Activated CD4-positive, alpha-beta T cell treated with anti-CD3 and anti-CD28 coated beads, Interleukin-2, amount 50 U/mL, for 24 hours (primary cell): ENCODE measurements at places on chromosomes 4 and X.

- no peak for DNase-seq
These were observed 66.0 kb downstream of the FBXO8 start for GRCh38 chr4:174217273-174218126.

- DNase-seq: peak; percentile 59
These were observed 234.8 kb upstream of the JADE1 start for GRCh38 chr4:128574706-128575105.

DNA sequence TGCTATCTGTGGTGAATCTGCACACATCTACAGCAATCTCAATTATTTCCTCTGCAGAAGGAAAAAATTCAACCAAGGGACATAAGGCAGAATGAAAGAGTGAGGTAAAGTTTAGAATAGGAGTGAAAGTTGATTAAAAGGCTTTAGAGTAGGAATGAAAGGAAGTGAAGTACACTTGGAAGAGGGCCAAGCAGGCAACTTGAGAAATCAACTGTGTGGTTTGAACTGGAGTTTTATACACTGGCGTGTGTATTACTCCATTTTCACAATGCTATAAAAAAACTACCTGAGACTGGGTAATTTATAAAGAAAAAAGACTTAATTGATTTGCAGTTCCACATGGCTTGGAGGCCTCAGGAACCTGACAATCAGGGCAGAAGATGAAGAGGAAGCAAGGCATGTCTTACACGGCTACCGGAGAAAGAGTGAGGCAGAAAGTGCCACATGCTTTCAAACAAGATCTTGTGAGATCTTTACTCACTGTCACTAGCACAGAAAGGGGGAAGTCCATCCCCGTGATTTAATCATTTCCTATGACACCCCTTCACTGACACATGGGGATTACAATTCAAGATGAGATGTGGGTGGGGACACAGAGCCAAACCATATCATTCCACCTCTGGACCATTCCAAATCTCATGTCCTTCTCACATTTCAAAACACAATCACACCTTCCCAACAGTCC, 234.8 kb downstream of the IL15 start:
- DNase-seq: no peak

GRCh38 chr4:74294681-74295080, 13.6 kb upstream of the EPGN start:
- no peak for DNase-seq

- no peak for DNase-seq
These were observed 228.1 kb downstream of the ARHGAP24 start for GRCh38 chr4:85703096-85703495.

GRCh38 chrX:53711436-53711835, 24.9 kb upstream of the HUWE1 start:
- DNase-seq: no peak

DNA sequence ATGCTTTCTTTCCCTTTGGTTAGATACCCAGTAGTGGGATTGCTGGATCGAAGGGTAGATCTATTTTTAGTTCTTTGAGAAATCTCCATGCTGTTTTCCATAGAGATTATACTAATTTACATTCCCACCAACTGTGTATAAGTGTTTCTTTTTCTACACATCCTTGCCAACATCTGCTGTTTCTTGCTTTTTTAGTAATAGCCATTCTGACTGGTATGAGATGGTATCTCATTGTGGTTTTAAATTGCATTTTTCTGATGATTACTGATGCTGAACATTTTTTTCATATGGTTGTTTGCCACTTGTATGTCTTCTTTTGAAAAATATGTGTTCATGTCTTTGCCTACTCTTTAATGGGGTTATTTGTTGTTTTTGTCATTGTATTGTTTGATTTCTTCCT, 6.6 kb upstream of the AGA start:
- DNase-seq: no peak

DNA sequence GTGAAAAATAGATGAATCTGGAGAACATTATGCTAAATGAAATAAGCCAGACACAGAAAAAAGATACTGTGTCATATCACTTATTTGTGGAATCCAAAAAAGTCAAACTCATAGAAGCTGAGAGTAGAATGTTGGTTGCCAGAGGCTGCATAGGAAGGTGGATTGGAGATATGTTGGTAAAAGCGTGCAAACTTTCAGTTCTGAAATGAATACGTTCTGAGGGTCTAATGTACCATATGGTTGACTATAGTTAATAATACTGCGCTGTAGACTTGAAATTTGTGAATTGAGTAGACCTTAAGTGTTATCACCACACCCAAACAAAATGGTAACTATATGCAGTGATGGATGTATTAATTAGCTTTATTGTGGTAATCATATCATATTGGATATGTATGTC, 45.0 kb upstream of the UPRT start:
- DNase-seq: no peak

- DNase-seq: no peak
These were observed 54.3 kb downstream of the PPEF1 start for GRCh38 chrX:18761750-18762149.

DNA sequence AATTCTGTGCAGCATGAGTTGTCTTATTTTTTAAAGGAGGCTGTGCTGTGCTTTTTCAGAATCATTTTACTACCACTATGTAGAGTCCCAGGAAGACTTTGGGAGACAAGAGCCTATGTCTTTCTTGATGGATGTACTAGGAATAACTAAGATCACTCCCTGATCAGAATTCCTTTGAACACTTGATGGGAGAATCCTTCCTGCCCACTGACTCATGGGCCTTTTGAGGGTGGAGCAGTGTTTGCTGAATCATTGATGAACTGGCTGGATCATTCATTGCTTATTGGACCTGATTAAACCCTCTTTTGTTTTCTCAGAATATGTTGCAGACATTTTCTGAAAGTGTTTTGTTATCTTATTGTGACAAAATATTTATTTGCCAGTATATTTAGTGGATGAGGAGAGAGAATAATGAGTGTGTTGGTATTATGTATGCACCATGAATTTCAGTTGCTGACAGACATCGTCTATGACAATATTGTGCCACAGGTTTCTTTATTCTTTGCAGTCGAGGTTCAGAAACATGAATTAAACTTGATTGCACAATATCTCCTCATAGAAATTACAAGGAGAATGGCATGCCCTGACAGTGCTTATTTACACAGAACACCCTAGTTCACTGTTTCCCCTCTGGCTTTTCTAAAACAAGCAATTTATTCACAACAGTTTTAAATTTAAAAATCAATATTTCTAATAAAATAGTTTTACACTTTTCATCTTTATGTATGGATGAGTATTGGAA, 36.3 kb downstream of the POU4F2 start:
- DNase-seq: no peak

- no peak for DNase-seq
These were observed 8.3 kb downstream of the GPR50 start for GRCh38 chrX:151184705-151185104.

DNA sequence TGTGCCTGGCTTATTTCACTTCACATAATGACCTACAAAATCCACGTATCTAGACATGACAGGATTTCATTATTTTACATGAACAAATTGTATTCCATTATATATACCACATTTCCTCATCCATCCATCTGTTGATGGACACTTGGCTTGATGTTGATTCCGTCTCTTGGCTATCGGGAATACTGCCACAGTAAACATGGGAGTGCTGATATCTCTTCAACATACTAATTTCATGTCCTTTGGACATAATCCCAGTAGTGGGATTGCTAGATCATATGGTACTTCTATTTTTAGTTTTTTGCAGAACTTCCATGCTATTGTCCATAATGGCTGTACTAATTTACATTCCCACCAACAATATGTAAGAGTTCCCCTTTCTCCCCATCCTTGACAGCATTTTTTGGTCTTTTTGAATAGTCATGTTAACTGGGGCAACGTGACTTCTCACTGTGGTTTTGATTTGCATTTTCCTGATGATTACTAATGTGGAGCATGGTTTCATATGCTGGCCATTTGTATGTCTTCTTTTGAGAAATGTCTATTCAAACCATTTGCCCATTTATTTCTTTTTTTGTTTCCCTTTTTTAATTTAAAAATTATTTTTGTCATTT, 68.9 kb downstream of the HTRA3 start:
- DNase-seq: no peak

DNA sequence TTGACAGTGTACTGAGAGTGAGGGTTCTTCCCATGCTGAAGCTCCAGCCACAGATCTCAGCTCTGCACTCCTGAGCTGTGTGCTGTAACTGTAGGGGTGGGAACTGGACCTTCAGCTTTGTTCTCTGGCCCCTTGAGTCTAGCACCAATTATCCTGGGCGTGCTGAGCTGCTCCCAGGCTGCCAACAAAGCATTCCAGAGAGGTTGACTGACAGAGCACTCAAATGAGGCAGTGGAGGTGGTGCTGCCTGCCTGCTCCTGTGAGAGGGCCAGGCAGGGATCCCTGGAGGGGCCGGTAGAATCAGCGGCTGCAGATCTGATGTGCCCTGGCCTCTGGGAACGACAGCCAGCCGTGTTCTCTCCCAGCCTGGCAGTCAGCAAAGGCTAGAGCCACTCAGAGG, 375.7 kb upstream of the AADAT start:
- no peak for DNase-seq

GRCh38 chrX:1442724-1443367, 9.9 kb downstream of the ASMTL start:
- no peak for DNase-seq

DNA sequence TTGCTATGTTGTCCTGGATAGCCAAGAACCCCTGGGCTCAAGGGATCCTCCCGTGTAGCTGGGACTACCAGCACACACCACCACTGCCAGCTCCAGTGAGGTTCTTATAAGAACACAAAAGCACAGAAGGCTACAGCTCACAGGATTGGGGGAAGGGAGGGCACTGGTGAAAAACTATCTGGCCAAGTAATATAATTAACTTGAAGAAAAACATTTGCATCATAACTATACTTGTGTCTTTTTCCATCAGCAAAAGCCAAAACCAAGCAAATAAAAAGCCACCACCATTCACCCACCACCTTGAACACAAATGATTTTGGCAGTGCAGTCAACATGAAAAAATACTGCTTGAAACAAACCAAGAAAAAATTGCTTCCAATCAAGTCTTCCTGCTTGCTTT, 188.2 kb downstream of the MAML3 start:
- no peak for DNase-seq

GRCh38 chr4:164224871-164225270, 529.1 kb upstream of the SMIM31 start:
- DNase-seq: no peak

DNA sequence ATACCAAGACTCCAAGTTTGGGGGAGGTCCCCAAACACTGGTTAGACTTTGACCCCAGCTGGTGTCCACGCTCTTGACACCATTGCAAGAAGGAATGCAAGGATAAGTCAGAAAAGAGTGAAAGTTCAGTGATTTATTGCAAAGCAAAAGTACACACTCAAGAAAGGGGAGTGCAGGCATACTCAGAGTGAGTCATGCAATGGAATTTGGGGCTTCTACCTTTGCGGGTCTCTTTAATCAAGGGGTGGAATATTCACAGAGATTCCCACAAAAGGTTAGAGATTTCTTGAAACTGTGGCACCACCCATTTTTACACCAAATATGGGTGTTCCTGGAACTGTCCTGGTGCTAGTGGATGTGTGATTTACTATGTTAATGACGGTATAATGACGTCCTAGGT, 5.2 kb upstream of the SMIM10L2A start:
- DNase-seq: no peak

DNA sequence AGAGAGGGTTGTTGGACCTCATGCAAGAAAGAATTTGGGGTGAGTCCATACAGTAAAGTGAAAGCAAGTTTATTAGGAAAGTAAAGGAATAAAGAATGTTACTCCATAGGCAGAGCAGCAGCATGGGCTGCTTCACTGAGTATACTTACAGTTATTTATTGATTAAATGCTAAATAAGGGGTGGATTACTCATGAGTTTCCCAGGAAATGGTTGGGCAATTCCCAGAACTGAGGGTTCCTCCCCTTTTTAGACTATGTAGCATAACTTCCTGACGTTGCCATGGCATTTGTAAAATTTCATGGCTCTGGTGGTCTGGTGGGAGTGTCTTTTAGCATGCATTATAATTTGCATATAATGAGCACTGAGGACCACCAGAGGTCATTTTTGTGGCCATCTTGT, 16.7 kb downstream of the PPP4R3C start:
- DNase-seq: no peak

- DNase-seq: no peak
These were observed 40.5 kb upstream of the YTHDC1 start for GRCh38 chr4:68390205-68390935.

DNA sequence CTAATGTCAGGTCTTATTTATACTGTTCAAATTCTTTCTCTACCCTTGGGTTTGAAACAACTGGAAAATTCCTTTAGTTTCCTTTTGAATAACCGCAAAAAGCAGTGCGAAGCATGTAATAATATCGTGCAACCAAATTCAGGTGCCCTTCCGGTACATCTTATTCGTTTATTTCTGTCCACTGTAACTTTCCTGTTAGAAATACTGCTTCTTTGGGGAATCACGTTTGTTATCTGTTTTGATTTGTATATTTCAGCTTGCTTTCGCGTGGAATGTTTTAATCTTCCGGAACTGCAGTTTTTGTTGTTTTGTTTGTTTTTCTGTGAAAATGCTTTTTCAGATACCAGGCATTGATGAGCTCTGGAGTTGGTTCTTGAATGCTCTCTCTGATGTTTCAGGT, 85.7 kb upstream of the HPRT1 start:
- DNase-seq: no peak

DNA sequence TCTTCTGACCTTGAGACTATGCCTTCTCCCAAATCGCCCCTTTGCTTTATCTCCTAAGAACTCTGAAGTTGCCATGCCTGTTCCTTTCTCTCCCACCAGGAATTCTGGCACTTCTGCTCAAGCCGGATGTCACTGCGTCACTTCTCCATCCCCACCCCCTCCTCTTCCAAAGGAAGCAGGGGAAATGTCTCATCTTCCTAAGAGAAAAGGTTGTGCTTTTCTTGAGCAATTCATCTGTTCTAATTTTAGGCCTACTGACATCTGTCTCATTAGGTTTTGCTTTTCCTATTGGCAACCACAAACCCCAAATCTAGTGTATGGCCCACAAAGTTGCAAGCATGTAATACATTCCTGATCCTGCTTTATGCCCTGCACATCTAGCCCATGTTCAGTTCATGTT, 163.1 kb upstream of the PLAC1 start:
- DNase-seq: no peak

- no peak for DNase-seq
These were observed 2.2 kb downstream of the PDE6B start for GRCh38 chr4:627347-628125.
